Urothelium cell line (cell line): ENCODE measurements at places on chromosomes 16 and 17.

DNA sequence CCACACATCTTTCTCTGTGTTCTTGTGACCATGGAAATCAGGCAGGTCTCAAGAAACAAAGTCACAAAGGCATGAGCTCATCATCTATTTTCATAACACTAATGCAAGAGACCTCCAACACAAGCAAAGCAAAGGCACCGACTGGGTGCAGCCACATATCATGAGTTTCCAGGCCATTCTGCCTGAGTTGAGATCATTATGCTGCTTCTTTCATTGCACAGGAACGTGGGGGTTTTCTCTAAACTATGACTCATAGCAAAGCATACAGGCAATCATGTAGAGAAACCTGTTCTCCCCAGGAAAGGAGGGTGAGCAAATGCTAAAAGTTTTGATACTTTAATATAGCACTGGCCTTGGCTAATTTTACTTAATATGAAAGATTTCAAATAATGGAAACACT is 60.7 kb downstream of the GRIN2A start:
- DNase-seq, result peak; percentile 68

GRCh38 chr17:45908935-45909334 is 14.6 kb downstream of the MAPT start:
- DNase-seq, result no peak

- no peak for DNase-seq
These were observed 47.4 kb upstream of the SLC38A10 start for GRCh38 chr17:81342269-81343070.

GRCh38 chr16:83830769-83831455 is 23.1 kb downstream of the HSBP1 start:
- DNase-seq, result no peak

- DNase-seq, result no peak
These were observed 55.8 kb upstream of the ADCY9 start for GRCh38 chr16:4172070-4172469.

DNA sequence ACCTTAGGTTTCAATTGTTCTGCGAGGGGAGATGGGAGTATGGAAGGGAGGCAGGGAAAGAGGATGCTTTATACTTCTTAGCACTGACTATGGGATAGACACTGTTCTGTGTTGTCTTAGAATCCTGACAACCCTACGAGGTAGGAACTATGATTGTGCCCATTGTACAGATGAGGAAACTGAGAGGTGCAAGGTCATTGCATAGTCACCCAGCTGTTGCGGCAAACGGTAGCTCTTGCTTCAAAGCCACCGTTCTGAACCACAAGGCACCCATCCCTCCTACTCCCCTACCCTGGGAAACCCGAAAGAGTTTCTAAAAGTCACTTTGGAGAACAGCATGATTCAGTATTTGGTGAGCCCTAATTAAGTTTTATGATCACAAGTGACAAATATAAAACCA is 7.5 kb downstream of the CCDC40 start:
- DNase-seq, result no peak
